Uterus (tissue), 4 donors: ENCODE measurements at places on chromosomes 2 and 18. TPM values are rescaled to one million over a fixed set of nuclear protein-coding genes. Genes with fewer than 3 reads are reported as not detected.

The SERPINB3 gene
- not detected for total RNA-seq

The CCDC85A gene
- 13.8 TPM for total RNA-seq

The GAD1 gene
- 1.6 TPM for total RNA-seq

The SERPINB2 gene
- total RNA-seq, result 0.55 TPM

The C1QL2 gene
- total RNA-seq, result not detected

The ARHGEF33 gene
- 0.88 TPM for total RNA-seq

The REG1A gene
- total RNA-seq, result not detected

The ASPRV1 gene
- total RNA-seq, result 8.1 TPM

GRCh38 chr18:74457725-74458421 lies 765 bp upstream of the DIPK1C start:
- no peaks in the 10 kb centered on the region for H3K36me3 ChIP-seq
- H3K27ac ChIP-seq, result no peak overlapping the region
- no peak for DNase-seq

DNA sequence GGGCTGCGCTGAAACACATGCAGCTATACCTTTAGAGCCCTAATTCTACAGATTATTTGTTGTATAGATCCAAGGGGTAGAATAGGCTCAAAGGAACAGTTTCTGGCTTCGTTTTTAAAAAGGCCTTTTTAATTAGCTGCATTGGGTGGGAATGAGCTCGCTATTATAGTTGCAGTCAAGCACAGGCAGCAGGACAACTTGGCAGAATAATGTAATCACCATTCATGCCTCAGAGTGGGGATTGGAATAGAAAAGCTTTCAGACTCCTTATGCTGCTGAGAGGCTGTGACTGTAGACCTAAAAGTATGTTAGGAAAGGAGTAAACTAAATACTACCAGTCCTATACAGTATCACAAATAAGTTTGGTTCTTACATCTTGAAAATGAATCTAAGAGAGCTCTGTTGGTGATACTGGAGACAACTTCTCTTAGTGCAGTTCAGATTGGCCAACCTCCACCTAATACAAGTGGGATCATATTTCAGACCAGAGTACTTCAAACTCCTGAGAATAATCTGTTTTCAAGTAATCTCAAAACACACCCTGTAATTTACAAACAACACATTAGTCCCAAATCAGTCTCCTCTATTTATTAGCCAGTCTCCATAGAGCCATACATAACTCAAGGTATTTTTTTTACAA lies 121.4 kb downstream of the ANTXR1 start:
- H3K36me3 ChIP-seq, result no peaks in the 10 kb centered on the region
- no peak overlapping the region for H3K27ac ChIP-seq
- H3K4me3 ChIP-seq, result no peak overlapping the region
- H3K27me3 ChIP-seq, result no peaks in the 10 kb centered on the region
- DNase-seq, result no peak

GRCh38 chr2:164187121-164187520 lies 434.2 kb downstream of the GRB14 start:
- no peak overlapping the region for H3K27ac ChIP-seq

GRCh38 chr2:176285321-176285720 lies 16.1 kb downstream of the MTX2 start:
- no peaks in the 10 kb centered on the region for H3K4me1 ChIP-seq
- no peak overlapping the region for H3K4me3 ChIP-seq
- no peaks in the 10 kb centered on the region for H3K36me3 ChIP-seq
- DNase-seq, result no peak
- no peaks in the 10 kb centered on the region for H3K27me3 ChIP-seq

DNA sequence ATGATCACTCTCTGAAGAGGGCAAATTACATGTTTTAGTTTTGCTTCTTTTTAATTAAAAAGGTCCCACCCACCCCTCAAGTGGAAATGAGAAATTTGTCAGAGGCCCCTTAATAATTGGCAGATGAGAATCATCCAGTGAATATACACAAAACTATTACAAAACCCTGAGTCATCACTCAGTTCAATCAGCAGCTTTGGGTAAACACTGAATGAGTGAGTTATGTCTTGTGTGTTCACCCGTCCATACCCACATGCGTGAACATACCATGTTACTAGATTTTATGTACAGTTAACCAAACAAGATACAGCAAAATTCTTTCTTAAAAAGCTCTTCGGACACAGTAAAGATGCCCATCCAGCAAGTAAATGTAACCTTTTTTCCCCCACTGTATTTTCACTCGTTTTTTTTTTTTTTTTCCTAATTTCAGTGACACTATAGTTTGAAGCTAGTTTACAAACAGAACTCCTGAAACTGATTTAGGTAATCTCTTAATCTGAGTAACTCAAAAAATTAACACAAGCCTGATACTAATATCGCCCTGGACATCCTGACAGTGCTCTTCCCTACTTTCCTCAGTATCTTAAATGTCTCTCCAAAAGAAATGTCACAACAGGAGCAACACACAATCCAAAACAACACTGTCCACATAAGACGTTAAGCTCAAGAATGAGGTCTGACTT lies 1.4 kb downstream of the PSME4 start:
- H3K27ac ChIP-seq, result peak overlapping the region; percentile 98
- H3K36me3 ChIP-seq, result no peaks in the 10 kb centered on the region
- no peaks in the 10 kb centered on the region for H3K27me3 ChIP-seq
- H3K4me3 ChIP-seq, result peak overlapping the region; percentile 86
- H3K4me1 ChIP-seq, result no peaks in the 10 kb centered on the region
